ENCODE measurements at places on chromosomes 7 and 10.

GRCh38 chr10:88080213-88080612 lies 216.8 kb downstream of the PTEN start:
- no peak for DNase-seq

GRCh38 chr7:105691082-105691679 lies 109.9 kb upstream of the EFCAB10 start:
- DNase-seq = no peak

GRCh38 chr7:69586321-69586720 lies 12.0 kb upstream of the AUTS2 start:
- DNase-seq = no peak

DNA sequence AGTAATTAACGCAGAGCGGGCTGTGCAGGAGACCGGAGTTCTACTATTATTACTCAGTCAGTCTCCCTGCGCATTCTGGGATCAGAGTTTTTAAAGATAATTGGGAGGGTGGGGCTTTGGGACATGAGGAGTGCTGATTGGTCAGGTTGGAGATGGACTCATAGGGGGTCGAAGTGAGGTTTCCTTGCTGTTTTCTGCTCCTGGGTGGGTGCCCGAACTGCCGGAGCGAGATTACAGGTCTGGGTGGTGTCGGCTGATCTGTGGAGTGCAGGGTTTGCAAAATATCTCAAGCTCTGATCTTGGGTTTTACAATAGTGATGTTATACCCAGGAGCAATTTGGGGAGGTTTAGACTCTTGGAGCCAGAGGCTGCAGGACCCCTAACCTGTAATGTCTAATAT lies 3.9 kb upstream of the LRRC27 start:
- no peak for DNase-seq

DNA sequence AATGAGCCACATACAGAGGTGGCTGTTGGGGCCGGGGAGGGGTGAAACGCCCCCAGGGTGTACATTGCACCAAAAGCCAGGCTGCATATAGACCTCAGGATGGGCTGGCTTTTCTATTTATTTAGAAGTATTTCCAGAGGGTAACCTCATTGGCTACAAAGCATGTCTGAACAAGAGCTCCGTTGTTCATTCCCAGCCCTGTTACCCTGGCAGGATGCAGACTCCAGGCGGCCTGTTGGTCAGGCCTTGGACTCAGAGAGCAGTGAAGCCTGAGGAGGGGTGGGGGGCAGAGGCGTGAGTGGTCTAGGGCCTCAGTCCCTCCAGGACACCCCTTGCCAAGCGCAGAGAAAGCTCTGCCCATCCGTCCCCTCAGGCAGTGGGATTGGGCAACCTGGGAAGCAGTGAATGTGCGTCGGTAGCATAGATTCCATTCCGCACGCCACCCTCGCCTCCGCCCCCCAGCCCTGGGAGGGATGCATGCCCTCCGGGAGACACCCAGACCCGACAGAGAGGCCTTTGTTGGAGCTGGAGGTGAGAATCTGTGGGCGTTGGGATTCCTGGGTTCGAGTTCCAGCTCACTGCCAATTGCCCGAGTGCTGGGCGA lies 41.9 kb downstream of the TCF7L2 start:
- no peak for DNase-seq

GRCh38 chr10:27564880-27565279 lies 60.8 kb downstream of the RAB18 start:
- no peak for DNase-seq

DNA sequence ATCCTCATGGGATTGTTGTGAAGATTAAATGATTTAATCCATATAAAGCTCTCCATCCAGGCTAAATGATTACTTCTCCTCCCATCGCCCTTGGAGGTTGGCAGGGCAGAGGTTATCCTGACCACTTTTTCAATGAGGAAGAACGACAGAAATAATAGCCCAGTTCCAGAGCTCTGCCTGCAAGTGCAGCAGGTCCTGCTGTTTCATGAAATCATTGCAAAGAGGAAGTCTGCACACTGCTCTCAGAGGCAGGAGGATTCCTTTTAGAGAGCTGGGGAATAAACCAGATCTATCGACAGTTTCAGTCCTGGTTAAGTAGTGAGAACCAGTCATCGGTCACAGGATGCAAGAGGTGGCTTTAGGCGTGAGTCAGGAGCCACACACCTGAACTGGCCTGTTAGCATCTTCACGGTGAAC lies 25.0 kb upstream of the CDH23 start:
- no peak for DNase-seq

DNA sequence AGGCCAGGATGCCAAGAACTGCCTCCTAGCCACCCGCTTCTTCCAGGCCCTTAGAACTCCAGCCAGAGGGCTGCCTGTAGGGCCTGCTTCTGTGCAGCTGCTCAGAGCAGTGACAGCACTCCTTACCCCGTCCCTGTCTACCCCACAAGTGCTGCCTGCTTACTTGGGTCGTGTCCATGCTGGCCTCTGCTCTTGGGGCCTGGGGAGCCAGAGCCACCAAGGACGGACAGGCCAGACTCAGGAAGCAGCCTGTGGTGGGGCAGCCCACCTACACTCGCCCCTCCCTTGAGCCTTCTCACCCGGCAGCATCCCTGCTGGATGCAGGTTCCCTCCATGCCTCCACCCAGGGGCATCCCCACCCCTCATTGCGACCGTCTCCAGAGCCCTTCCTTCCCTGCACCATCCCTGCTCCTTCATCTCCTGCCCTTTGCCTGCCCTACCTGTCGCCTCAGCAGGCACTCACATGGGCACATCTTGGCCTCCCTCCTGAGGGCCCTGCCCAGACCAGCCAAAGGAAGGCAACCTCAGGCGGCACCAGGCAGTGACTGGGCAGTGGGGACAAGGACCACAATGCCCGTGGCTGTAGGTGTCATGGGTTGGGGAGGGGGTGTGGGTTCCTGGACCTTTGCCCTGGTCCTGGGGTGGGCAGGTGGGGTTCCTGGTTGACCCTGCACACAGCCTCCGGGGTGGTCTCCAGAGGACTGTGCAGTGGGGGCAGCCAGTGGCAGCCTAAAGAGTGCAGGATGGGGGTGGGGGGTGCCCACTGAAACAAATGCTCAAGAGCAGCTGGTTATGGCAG lies 78.0 kb upstream of the TNS3 start:
- no peak for DNase-seq

GRCh38 chr10:65675236-65675635 lies 1250.6 kb upstream of the LRRTM3 start:
- no peak for DNase-seq

GRCh38 chr7:93889261-93889660 lies 1.3 kb downstream of the TFPI2 start:
- DNase-seq = no peak

DNA sequence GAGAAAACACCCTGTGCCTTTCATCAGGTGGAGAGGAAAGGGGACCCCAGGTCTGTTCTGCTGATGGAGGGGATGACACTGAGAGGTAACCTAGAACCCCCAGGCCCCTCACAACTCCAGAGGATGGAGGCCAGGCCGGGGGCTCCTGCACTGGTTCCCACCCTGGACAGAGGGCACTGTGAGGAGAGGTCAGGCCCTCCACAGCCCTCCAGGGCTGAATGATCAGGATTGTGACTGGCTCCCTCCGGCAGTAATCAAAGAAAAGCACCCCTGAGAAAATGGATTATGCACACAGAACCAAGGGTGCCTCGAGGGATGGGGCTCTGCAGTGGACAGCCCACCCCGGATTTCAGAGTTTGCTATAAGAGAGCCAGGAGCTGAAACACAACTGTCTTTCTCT lies 502.8 kb downstream of the TCERG1L start:
- DNase-seq = no peak

- no peak for DNase-seq
These were observed 82.2 kb downstream of the MET start for GRCh38 chr7:116754186-116754585.

DNA sequence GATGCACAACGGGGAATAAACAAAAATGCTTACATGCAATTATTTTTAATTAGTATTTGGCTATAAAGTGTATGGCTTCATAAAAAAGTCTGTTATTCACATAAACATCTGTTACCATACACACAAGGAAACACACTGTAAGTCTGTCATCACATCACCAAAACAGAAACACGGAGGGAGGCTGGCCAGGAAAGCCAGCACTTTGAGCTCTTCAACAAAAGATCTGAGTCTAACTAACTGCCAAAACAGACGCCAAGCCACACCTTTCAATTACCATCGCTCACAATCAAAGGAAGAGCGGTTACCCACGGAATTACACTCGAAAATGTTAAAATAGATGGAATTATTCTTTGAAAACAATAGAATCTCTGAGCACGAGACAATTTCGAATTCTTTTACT lies 49.2 kb upstream of the MGMT start:
- DNase-seq = no peak

DNA sequence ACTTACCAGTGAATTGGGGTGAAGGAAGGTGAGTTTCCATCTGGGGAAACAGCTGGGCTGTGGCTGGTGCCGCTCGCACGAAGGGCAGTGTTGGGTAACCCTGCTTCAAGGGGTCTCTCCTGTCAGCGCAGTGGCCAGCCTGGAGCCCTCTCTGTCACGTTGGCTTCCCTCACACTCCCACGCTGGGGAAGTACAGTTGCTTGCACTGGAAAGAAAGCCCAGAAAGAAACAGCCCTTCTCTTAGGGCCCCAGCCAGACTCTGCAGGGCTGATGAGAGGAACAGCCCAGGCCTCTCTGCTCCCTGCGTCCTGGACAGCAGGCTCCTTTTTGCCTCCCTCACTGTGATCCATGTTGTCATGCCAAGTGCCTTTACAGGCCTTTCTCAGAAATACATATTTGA lies 40.3 kb upstream of the TRIM8 start:
- no peak for DNase-seq

GRCh38 chr10:101428036-101428435 lies 74.1 kb downstream of the BTRC start:
- DNase-seq = no peak

DNA sequence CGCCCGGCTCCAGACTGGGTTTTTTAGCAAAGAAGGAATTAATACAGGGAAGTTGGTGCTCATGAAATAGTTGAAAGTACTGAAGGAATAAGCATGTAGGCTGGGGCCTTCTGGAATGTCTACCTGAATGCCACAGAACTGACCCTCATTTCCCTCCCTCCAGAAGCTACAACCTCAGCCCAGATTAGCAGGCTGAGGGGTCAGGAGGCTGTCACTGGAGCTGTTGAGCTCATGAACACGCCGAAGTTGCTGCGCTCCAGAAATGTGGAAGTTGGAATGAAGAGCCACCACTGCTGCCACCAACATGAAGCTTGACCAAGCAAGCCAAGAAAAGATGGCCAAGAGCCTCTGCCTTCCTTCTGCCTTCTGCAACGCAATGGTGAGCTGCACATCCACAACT lies 52.2 kb upstream of the KMT2E start:
- DNase-seq = no peak

GRCh38 chr7:30925117-30925516 lies 13.5 kb downstream of the AQP1 start:
- no peak for DNase-seq

- DNase-seq = no peak
These were observed 475.6 kb upstream of the ZWINT start for GRCh38 chr10:56836659-56837058.

- DNase-seq = no peak
These were observed 63.9 kb downstream of the GFRA1 start for GRCh38 chr10:116208956-116209567.

DNA sequence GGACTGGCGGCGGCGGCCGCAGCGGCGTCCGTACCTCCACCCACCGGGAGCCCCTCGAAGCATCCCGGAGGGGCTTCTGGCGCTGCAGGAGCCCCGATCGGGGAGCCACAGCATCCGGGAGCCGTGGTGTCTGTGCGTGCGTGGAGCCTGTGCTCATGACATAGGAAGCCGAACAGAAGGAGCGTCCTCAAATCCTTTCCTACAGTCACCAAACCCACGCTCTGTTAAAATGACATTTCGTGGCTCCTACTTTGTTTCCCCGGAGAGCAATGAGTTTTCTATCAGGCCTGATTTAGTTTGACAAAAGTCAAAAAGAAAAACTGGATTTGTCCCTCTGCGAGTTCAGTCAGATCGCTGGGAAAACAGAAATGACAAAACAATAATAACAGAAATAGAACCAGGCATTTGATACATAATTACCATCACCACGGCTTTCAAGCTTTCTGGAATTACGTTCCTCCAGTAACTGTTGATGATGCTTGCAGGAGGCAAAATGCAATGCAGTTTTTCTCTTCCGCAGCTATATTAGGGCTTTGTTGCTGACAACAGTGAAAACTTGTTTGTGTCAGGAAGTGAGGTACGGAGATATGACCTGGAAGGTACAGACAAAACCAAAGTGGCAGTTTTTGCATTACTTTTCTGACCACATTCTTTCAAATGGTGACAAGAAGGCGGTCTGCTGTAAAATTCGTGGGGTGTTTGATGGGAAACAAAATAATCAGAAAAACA lies 219.3 kb upstream of the MKLN1 start:
- DNase-seq = no peak

DNA sequence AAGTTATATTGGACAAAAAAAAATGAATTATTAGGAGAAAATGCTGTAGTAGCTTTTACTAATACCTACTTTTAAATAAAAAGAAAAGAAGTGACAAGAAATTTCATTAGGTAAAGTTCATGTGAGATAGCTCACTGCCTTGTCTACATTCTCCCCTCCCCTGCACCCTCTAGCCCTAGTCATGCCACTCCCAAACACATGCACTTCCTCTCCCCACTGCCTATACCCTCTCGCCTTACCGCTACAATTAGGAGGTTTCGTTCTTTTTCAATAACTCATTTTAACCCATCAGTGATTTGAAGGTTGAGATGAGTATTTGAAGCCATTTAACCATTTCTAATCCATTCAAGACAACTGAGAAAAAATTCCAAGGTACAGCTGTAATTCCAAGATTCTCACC lies 75.3 kb downstream of the HIBADH start:
- no peak for DNase-seq

GRCh38 chr7:93977211-93977950 lies 26.8 kb downstream of the BET1 start:
- no peak for DNase-seq

DNA sequence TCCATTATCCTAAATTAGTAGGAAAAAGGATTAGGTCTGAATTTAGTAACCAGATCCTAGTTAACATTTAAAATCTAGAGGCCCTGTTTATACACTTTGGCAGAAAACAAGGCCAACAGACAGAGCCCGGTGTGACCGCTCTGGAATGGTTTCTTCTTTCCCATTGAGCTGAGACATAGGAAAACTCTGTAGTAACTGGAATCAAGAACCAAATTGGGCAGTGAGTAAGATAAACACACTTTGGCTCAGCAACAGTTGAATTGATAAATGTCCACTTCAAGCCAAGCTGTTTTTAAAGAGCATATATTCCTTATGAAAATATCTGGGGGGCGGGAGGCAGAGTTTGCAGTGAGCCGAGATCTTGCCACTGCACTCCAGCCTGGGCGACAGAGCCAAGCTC lies 343.7 kb upstream of the SEMA3A start:
- DNase-seq = no peak

GRCh38 chr7:12423355-12423996 lies 19.8 kb upstream of the VWDE start:
- no peak for DNase-seq

All from activated naive CD8-positive, alpha-beta T cell treated with anti-CD3 and anti-CD28 coated beads, Interleukin-2, amount 50 U/mL, for 16 hours (primary cell).